ENCODE measurements at places on chromosomes 5 and 9. TPM values are rescaled to one million over a fixed set of nuclear protein-coding genes. Genes with fewer than 3 reads are reported as not detected.

DNA sequence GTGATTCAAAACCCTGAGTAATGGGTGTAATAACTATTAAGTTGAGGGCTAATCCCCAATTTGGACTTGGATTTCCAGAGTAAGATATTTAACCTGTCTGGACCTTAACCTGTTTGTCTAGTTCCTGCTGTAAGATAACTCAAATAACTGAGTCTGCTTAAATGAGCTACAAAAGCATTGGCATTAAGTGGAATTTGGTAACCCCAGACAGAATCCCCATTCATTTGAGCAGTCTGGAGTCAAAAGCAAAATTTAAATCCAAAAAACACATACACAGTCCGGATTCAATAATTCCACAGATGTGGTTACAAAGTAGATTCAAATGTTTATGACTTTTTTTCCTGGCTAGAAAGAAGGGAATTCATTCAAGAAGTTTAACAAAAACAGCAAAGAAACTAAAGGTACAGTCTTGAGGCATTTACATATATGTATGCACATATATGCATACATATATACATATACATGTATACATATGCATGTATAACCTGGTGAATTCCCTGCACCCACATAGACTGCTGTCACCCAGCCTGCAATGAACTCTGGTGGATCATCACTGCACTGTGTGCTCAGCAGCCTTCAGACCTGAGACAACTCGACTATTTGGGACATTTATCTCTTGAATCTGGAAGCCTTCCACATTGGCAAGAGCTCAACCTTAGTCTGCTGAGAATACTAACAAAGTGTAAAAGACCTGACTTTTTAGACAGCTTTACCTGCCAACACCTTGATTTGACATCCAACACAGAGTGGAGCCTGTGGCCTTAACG, 205.4 kb downstream of the LURAP1L start:
- no peak for DNase-seq

DNA sequence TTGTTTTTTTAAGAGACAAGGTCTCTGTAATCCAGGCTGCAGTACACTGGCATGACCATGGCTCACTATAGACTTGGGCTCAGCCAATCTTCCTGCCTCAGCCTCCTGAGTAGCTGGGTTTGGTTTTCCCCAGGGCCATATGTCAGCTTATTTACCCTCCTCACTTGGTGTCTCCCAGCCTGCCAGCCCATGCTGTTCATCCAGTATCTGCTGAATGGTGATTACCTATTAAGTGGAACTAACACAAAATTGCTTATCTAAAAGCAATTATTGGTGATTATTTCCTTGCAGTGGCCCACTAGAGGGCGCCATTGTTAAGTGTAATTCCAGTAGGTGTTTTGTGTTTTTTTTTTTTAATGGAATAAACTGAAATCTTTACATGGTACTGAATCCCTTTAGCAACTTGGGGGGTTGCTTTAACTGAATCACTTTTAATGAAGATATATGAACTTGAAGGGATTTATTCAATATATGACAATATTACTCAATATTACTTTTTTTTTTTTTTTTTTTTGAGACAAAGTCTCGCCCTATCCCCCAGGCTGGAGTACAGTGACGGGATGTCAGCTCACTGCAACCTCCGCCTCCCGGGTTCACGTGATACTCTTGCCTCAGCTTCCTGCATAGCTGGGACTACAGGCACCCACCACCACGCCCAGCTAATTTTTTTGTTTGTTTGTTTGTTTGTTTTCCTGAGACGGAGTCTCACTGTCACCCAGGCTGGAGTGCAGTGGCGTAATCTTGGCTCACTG, 13.8 kb downstream of the EXOSC2 start:
- peak; percentile 83 for DNase-seq

DNA sequence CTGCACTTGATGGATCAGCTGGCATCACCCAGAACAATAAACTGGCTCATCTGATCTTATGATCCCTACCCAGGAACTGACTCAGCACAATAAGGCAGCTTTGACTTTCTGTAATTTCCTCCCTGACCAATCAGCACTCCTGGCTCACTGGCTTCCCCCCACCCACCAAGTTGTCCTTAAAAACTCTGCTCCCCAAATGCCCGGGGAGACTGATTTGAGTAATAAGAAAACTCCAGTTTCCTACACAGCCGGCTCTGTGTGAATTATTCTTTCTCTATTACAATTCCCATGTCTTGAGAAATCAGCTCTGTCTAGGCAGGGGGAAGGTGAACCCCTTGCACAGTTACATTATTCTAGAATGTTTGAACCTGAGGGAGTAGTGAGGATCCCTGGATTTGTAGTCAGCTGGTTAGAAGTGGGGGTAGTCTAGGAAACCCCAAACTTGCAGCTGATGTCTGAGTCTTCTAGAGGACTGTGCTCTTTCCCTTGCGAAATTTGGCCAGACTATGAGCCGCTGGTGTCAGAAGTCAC, 111.7 kb upstream of the NEK6 start:
- no peak for DNase-seq

DNA sequence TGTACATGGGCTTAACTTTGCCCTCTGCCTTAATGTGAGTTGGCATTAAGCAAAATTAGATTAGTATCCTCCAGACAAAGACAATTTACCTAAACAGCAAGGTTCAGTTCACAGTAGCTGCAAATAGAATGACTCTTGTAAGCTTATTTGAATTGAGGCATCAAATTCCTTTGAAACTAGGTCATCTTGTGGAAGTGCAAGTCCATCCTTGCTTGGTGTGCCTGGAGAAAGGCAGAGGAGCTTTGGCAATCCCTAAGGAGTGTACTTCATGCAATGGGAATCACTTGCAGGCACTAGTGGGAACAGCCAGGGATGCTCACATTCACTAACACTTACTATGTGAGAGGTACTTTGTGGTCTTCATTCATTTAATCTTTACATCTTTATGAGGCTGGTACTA, 118.3 kb downstream of the DRD1 start:
- no peak for DNase-seq

- DNase-seq: no peak
Measured at GRCh38 chr9:32574858-32575257, 1.9 kb upstream of the NDUFB6 start.

DNA sequence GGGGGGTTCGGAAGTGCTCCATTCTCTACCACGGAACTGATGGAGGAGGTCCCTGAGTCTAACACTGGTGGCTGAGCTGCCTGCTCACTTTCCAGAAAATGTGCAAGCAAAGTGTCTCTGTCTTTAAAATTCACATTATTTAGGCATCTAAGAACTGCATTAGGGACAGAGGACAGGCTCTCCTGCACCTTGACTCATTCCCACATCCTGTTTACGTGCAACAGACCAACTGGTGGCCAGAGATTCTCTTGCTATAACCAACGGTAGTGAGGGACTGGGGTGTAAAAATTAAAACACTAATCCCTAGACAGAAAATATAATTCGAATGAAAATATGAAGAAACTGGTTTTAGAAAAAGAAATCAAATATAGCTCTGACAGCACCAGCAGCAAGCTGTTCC, 320.9 kb downstream of the IRX2 start:
- no peak for DNase-seq

GRCh38 chr5:26231316-26231715, 807.1 kb downstream of the CDH9 start:
- DNase-seq: no peak

DNA sequence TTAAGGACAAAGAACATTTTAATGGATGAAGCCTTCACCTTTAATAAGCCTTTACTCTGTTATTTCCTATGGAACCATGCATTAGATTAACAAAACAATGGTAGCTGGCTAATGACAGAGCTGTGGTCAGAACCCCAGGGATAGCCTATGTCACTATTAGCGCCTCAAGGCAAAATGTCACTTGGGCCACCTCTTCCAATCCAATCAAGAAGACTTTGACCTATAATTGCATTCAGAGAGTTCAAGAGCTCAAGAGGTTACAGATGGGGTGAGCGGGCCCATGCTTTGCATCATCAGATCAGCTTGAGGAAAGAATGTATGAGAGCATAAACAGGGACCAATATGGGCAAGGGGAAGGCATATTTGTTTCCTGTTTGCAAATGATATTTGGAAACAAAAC, 425.1 kb downstream of the ARHGEF28 start:
- DNase-seq: no peak

DNA sequence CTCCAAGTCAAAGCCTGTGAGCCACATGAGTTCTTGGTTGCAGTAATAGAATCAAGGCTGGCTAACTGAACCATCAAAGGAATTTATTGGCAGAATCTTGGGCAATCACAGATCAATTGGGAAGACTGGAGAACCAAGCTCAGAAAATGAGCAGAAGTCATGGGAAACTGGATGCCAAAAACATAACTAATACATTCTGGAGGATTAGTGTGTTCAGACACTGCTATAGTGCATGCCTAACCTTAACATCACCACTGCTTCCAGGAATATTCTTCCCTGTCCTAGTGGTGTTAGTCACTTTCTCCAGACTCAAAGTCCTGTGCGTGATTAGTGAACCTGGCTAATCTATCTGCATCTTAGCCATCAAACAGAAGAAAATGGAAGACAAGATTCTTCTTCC, 843.7 kb downstream of the EFNA5 start:
- DNase-seq: no peak

- peak; percentile 76 for DNase-seq
Measured at GRCh38 chr5:14011089-14012020, 66.9 kb upstream of the DNAH5 start.

DNA sequence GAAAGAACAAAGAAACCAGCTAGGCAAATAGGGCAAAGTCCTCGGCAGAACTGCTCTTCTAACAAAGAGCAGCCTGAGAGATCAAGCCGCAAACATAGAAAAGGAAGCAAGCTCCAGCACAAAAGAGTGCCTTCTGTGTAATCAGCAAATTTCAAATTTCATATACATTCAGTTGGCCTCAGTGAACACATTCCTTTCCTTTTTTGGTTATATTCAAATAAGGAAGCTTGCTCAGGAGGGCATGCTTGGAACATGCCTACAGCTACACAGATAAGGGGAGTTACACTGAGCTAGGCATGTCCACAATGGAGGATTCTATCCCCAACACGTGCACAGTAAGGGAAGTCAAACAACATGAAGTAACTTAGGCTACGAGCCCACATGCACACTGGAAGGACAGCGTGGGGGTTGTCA, 23.4 kb downstream of the IL33 start:
- DNase-seq: peak; percentile 33

DNA sequence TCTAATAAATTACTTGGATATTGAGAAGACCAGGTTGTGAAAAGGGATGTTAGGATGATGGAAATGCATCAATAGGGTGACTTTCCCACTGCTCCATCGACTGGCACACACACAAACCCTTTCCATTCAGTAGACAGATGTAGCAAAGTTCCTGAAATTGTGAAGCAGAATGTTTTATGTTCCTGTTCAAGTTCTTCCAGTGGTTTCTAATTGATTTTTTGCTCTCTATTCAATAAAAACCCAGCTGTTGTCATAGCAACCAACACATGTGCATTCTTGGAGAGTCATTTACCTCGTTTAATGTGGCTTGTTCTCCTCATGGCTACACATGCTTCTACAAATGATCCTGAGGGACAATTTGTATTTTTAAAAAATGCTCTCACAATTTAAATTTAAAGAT, 244.6 kb downstream of the RAB3C start:
- no peak for DNase-seq

DNA sequence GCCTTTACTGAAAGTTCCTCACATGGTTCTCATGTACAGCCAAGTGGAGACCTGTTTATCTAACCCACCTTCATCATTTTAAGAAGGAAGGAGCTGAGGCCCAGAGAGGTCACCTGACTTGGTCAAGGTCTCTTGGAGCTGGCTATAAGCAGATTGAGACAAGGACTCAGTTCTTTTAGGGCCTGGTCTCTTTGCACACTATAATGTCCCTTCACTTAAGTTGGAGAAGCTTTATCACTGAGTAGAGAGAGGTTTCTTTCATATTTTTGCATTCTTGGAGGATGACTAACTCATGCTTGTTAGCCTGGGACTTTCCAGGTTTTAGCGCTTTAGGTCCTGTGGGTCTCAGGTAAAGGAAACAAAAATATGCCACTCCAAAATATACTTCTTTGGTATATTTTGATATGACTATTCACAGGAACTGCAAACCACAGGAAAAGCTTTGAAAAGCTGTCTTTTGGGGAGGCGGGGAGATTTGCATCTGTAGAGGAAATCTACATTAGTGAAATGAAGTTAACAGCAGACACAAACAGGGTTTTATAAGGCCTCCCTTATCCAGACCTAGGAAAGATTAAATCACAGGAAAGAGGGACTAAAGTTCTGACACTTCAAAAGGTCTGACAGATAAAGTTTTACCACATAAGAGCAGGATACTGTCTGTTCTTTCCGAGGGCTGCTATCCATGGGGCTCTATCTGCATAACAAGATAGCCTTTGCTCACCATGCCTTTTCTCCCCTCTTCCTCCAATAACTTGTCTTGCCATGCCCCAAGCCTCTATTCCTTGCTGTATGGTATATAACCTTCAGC, 95.8 kb upstream of the ANKRD55 start:
- no peak for DNase-seq

- no peak for DNase-seq
Measured at GRCh38 chr9:104025104-104025503, 69.0 kb upstream of the SMC2 start.

The PCSK5 gene
- total RNA-seq: 3.6 TPM

The CDO1 gene
- 7.0 TPM for total RNA-seq

The OTP gene
- total RNA-seq: not detected

The CACNA1B gene
- 0.16 TPM for total RNA-seq

The GPRIN1 gene
- total RNA-seq: 7.1 TPM

The ROPN1L gene
- total RNA-seq: not detected

The ZNF354B gene
- total RNA-seq: 9.8 TPM

The PRDM9 gene
- not detected for total RNA-seq

The NIPAL4 gene
- total RNA-seq: not detected

The LRSAM1 gene
- total RNA-seq: 15.3 TPM

Data from fibroblast of the aortic adventitia (primary cell).